Peyer's patch (tissue), 4 donors: ENCODE measurements at places on chromosomes 7 and 10. TPM values are rescaled to one million over a fixed set of nuclear protein-coding genes. Genes with fewer than 3 reads are reported as not detected.

DNA sequence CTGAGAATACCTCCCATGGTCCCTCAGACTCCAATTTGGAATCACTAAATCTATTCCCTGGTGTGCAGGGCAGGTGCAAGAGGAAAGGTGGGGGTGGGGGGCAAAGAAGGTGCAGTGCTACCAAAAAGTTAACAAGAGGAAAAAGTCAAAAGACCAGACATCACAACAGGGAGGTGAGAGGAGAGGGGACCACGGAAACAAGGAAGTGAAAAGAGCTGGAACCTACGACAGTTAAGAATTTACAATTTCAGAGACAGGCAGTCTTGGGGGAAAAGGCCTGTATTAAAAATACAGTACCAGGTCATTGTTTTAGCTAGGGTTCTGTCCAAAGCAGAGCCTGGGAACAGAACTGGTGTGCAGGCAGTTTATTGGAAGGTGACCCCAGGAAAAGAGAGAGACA lies 14.6 kb downstream of the ITGB1 start:
- H3K27ac ChIP-seq, result no peak overlapping the region
- H3K4me3 ChIP-seq, result no peak overlapping the region
- H3K27me3 ChIP-seq, result no peaks in the 10 kb centered on the region
- DNase-seq, result no peak

GRCh38 chr7:69211739-69212138 lies 386.5 kb upstream of the AUTS2 start:
- H3K27ac ChIP-seq, result no peak overlapping the region
- H3K4me3 ChIP-seq, result no peak overlapping the region
- no peak for DNase-seq
- H3K27me3 ChIP-seq, result no peaks in the 10 kb centered on the region
- H3K36me3 ChIP-seq, result no peaks in the 10 kb centered on the region

GRCh38 chr10:84493951-84494848 lies 165.8 kb downstream of the CCSER2 start:
- no peak overlapping the region for H3K27ac ChIP-seq
- DNase-seq, result no peak
- no peaks in the 10 kb centered on the region for H3K4me1 ChIP-seq

DNA sequence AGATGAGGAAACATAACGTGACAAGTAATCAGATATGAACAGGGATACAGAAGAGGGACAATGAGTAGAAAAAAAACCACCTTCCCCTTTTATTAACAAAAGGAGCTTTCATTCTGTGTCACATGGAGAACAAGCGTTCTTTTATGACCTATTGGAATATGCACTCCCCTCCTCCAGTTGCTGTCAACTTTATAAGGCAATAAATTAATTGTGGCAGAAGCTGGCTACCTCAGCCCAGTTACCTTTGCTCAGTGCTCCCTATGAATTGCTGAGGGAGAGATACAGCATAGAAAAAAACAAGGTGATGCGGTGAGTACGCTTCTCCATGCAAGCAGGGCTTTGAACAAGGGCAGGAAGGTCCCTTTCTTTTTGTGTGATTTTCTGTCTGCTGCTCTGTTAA lies at the start of gene MGAM2:
Gene MGAM2 (plus strand): TSS at position 220 of the 400 bp plus-strand sequence. CDS start 5,156 bp downstream, outside the sequence.
- no peaks in the 10 kb centered on the region for H3K36me3 ChIP-seq
- H3K27ac ChIP-seq, result peak within 1 kb of the TSS; percentile 80
- no peaks in the 10 kb centered on the region for H3K27me3 ChIP-seq
- H3K4me3 ChIP-seq, result peak within 1 kb of the TSS; percentile 47

DNA sequence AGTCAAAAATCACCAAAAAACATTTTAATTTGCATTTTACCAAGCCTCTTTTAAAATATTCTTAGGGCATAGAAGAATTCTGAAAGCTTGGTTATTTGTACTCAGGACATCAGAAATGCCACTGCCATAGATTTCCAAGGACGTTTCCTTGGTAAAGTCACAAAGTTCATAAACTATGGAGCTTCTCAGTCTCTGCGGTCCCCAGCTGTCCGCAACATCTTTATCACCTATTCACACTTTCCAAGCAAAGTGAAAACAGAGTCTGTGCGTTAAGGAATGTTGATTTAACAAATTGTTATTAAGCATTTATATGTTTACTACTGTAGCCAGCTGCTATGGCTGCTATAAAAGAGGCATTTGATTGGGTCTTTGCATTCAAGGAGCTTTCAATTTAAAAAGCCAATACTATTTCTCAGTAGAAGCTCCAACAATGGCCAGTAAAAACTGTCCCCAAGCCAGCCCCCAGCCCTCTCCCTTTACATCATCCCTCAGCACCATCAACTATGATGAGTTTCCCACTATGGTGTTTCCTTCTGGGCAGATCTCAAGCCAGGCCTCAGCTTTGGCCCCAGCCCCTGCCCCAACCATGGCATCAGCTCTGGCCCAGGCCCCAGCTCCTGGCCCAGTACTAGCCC lies 36.8 kb downstream of the CADPS2 start:
- H3K36me3 ChIP-seq, result no peaks in the 10 kb centered on the region
- no peaks in the 10 kb centered on the region for H3K27me3 ChIP-seq
- H3K4me1 ChIP-seq, result no peaks in the 10 kb centered on the region
- no peak for DNase-seq
- no peak overlapping the region for H3K27ac ChIP-seq
- H3K4me3 ChIP-seq, result no peak overlapping the region

DNA sequence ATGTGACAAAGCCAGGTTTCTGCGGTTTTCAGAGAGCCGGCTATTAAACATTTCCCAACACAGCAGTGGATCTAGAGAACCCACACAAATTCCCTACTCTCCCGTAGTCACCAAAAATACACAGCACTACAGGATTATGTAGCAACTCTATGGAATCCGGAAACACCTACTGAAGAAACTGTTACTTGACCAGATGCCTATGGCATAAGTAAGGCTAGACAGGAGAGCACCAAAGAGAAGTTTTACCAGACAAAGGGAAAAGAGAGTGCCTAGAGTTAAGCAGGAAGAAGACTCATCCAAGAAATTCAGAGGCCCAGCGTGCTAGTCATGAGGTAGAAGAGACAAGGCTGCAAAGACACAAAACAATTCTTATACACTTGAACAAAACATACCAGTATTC lies 321.1 kb downstream of the PARD3 start:
- no peak for DNase-seq
- no peaks in the 10 kb centered on the region for H3K4me1 ChIP-seq
- H3K27ac ChIP-seq, result no peak overlapping the region
- no peaks in the 10 kb centered on the region for H3K36me3 ChIP-seq
- no peaks in the 10 kb centered on the region for H3K27me3 ChIP-seq
- no peak overlapping the region for H3K4me3 ChIP-seq

The NPFFR1 gene
- total RNA-seq, result not detected

GRCh38 chr10:131446171-131446570 lies 134.7 kb upstream of the TCERG1L start:
- no peaks in the 10 kb centered on the region for H3K4me1 ChIP-seq
- no peaks in the 10 kb centered on the region for H3K27me3 ChIP-seq
- no peak overlapping the region for H3K4me3 ChIP-seq
- no peaks in the 10 kb centered on the region for H3K36me3 ChIP-seq

DNA sequence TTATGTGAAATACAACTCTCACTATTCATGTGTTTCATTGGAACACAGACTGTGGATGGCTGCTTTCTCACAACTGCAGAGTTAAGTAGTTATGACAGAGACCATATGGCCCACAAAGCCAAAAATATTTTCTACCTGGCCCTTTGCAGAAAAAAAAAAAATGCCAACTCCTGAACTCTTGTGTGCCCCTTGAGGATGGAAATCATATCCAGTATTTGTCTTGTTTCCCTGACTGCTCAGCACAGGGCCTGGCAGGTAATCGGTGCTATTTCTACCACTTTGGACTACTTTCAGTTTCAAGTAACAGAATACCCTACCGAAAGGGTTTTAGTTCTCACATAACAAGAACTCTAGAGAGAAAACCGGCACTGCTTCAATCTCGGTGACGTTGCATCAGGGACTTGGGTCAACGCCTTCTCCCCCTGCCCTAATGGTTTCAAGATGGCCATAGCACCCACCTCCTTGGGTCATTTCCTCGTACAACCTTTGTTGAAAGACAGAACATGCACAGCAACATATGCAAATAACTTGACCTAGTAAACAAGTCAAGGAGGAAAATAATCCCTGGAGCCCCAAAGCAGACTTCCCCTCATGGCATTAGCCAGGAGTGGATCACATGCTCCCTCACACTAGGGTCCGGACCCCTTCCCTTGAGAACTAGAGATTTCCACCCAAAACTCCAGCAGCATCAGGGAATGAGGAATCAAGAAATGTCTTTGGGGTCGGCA lies 11.8 kb upstream of the GPNMB start:
- H3K27me3 ChIP-seq, result no peaks in the 10 kb centered on the region
- H3K4me1 ChIP-seq, result no peaks in the 10 kb centered on the region
- no peak overlapping the region for H3K27ac ChIP-seq
- DNase-seq, result no peak
- peak overlapping the region; percentile 23 for H3K4me3 ChIP-seq
- H3K36me3 ChIP-seq, result no peaks in the 10 kb centered on the region

The MMD2 gene
- not detected for total RNA-seq

DNA sequence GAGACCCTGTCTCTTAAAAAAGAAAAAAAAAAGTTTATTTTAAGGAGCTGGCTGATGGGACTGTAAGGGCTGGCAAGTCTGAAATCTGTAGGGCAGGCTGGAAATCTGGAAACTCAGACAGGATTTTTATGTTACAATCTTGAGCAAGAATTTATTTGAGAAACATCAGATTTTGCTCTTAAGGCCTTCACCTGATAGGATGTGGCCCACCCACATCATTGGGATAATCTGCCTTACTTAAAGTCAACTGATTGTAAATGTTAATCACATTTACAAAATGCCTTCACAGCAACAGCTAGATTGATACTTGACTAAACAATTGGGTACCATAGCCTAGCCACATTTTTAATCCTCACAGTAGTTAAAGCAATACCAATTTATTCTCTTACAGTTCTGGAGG lies 11.5 kb downstream of the MINDY4 start:
- H3K27me3 ChIP-seq, result no peaks in the 10 kb centered on the region
- H3K4me3 ChIP-seq, result no peak overlapping the region
- peaks cover 24% of the 10 kb centered on the region for H3K36me3 ChIP-seq
- DNase-seq, result no peak
- no peak overlapping the region for H3K27ac ChIP-seq

The PTF1A gene
- not detected for total RNA-seq

GRCh38 chr10:132319853-132320653 lies 11.9 kb upstream of the LRRC27 start:
- H3K4me3 ChIP-seq, result no peak overlapping the region
- H3K27ac ChIP-seq, result no peak overlapping the region
- no peaks in the 10 kb centered on the region for H3K27me3 ChIP-seq
- DNase-seq, result peak; percentile 47

- no peak overlapping the region for H3K27ac ChIP-seq
- no peaks in the 10 kb centered on the region for H3K4me1 ChIP-seq
- H3K36me3 ChIP-seq, result no peaks in the 10 kb centered on the region
- H3K27me3 ChIP-seq, result no peaks in the 10 kb centered on the region
- no peak overlapping the region for H3K4me3 ChIP-seq
Measured at GRCh38 chr10:93652857-93653256, 40.5 kb downstream of the PDE6C start.

The LAMB1 gene
- total RNA-seq, result 821 TPM

- H3K4me3 ChIP-seq, result no peak overlapping the region
- no peak overlapping the region for H3K27ac ChIP-seq
- no peaks in the 10 kb centered on the region for H3K36me3 ChIP-seq
- no peaks in the 10 kb centered on the region for H3K27me3 ChIP-seq
- peaks cover 5% of the 10 kb centered on the region for H3K4me1 ChIP-seq
Measured at GRCh38 chr7:114941692-114942091, 19.8 kb downstream of the MDFIC start.

GRCh38 chr10:105837951-105838350 lies 1196.9 kb downstream of the SORCS3 start:
- H3K36me3 ChIP-seq, result no peaks in the 10 kb centered on the region
- no peaks in the 10 kb centered on the region for H3K4me1 ChIP-seq
- no peak for DNase-seq
- H3K27ac ChIP-seq, result no peak overlapping the region

The FUOM gene
- total RNA-seq, result 208 TPM

The PTPN20 gene
- total RNA-seq, result not detected

The LDB3 gene
- 1.3 TPM for total RNA-seq

DNA sequence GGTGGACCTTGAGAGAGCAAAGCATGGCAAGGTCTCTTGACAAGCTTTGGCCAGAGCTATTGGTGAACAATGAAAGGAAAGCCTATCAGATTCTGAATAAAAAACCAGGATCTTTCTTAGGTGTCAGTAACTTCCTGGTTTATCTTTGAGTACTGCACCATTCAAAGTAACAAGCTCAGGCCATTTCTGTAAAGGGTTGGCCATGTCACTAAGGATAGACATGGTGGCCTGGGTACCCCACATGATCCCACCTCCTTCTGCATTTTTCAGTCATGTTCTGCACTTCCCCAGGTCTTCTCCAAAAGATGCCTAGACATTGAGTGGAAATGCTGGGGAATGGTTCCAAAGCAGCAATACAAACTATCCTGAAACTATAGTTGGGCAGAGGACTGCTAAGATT lies 242.0 kb downstream of the ARHGAP12 start:
- no peaks in the 10 kb centered on the region for H3K36me3 ChIP-seq
- H3K4me1 ChIP-seq, result no peaks in the 10 kb centered on the region
- no peak for DNase-seq
- no peaks in the 10 kb centered on the region for H3K27me3 ChIP-seq

GRCh38 chr7:134948736-134949135 lies 37.6 kb upstream of the AGBL3 start:
- no peak overlapping the region for H3K4me3 ChIP-seq
- H3K27me3 ChIP-seq, result no peaks in the 10 kb centered on the region
- no peaks in the 10 kb centered on the region for H3K4me1 ChIP-seq
- H3K36me3 ChIP-seq, result peaks cover 33% of the 10 kb centered on the region
- DNase-seq, result no peak

The SLC18A3 gene
- total RNA-seq, result 0.47 TPM

DNA sequence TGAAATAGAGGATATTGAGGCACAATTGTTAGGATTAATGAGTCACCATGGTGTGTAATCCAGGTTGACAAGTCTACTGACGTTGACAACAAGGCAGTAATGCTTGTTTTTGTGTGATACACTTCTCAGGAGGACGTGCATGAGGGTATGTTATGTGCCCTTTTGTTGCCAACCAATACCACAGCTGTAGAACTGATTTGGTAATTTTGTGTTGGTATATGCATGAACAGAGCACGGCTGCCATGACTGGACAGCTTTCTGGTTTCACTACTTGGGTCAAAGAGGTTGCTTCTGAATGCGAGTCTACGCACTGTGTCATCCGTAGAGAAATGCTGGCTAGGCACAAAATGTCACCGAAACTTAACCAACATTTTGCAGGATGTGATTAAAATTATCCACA lies 32.9 kb downstream of the PHTF2 start:
- H3K4me3 ChIP-seq, result no peak overlapping the region
- no peaks in the 10 kb centered on the region for H3K4me1 ChIP-seq
- no peaks in the 10 kb centered on the region for H3K36me3 ChIP-seq
- no peak overlapping the region for H3K27ac ChIP-seq
- DNase-seq, result no peak
- no peaks in the 10 kb centered on the region for H3K27me3 ChIP-seq

The RADIL gene
- total RNA-seq, result 1.1 TPM

DNA sequence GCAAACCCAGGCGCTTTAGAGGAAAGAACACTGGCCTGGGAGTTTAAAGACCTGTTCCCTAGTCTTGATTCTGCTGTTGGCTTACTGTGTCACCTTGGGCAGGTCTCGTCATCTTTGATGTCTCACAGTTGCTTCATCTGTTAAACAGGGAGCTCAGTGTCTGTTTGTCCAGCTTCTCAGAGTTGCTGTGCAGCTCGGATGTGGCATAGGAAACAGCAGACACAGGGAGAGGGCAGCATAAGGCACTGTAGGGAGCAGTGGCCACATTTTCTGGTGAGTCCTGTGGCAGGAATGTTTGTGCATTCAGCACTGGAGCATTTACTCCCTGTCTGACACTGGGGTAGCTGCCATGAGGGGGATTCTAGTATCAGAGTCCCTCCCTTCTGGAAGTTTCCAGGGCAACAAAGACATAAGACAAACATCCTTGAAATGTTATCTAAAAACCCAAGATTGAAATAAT lies 2.0 kb downstream of the REPIN1 start:
- H3K27ac ChIP-seq, result peak overlapping the region; percentile 99
- peaks cover 16% of the 10 kb centered on the region for H3K4me1 ChIP-seq
- H3K36me3 ChIP-seq, result peaks cover 34% of the 10 kb centered on the region
- DNase-seq, result no peak
